Upper lobe of left lung (tissue), 6 donors: ENCODE measurements at places on chromosomes 7 and 10.

DNA sequence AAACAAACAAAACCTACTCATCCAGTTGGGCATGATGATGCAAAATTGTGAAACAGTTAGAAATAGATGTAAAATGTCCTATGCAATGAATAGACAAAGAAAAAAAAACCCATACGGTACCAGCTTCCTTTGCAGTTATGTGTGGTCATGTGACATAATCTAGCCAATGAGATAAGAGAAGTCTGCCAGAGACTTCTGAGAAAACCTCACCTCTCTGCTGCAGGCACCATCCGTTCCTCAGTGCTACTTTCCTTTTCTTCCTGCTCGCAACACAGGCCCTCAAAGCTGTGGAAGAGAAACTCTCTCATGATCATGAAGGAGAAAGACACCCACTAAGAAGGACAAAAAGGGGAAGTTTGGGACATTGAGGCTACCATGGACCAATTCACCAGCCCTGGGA, 76.8 kb upstream of the CARD11 start:
- H3K4me3 ChIP-seq, result no peak overlapping the region
- H3K4me1 ChIP-seq, result no peaks in the 10 kb centered on the region
- H3K36me3 ChIP-seq, result no peaks in the 10 kb centered on the region
- no peak for DNase-seq

GRCh38 chr10:96416643-96417042, 57.8 kb upstream of the OPALIN start:
- no peak for DNase-seq
- H3K27ac ChIP-seq, result no peak overlapping the region
- H3K4me1 ChIP-seq, result no peaks in the 10 kb centered on the region
- H3K4me3 ChIP-seq, result no peak overlapping the region

- H3K4me3 ChIP-seq, result no peak overlapping the region
- H3K4me1 ChIP-seq, result no peaks in the 10 kb centered on the region
- no peaks in the 10 kb centered on the region for H3K27me3 ChIP-seq
- H3K27ac ChIP-seq, result no peak overlapping the region
- no peak for DNase-seq
Observed at GRCh38 chr10:52400562-52400961, 86.5 kb downstream of the DKK1 start.

- H3K27ac ChIP-seq, result peak overlapping the region; percentile 61
- peaks cover 35% of the 10 kb centered on the region for H3K4me1 ChIP-seq
- peaks cover 59% of the 10 kb centered on the region for H3K36me3 ChIP-seq
Observed at GRCh38 chr7:55187701-55188491, 169.1 kb downstream of the EGFR start.

DNA sequence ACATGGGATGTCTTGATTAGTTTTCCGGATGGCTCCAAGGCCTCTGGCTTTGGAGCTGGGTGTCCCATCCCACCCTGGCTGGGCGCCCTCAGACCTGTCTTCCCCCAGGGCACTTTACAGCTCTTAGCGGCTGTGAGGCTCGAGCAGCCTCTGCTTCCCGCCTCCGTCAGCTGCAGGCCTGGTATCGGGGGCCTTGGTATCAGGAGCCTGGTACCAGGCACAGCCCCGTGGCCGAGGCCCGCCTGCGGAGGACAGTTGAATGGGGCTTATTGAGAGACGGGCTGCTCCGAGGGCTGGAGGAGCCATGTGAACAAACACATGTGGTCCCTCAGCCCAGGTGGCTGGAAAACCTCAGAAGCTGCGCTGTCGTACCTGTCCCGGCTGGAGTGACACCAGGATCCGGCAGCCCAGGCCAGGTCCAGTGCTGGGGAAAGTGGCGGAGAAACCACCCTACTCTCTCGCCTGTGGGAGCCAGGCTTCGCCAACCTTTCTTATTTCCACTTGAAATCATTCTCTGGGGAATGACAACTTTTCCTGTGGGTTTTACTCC, 23.9 kb upstream of the AP5Z1 start:
- H3K27me3 ChIP-seq, result no peaks in the 10 kb centered on the region
- no peak overlapping the region for H3K27ac ChIP-seq
- DNase-seq, result no peak
- no peak overlapping the region for H3K4me3 ChIP-seq
- peaks cover 26% of the 10 kb centered on the region for H3K4me1 ChIP-seq

DNA sequence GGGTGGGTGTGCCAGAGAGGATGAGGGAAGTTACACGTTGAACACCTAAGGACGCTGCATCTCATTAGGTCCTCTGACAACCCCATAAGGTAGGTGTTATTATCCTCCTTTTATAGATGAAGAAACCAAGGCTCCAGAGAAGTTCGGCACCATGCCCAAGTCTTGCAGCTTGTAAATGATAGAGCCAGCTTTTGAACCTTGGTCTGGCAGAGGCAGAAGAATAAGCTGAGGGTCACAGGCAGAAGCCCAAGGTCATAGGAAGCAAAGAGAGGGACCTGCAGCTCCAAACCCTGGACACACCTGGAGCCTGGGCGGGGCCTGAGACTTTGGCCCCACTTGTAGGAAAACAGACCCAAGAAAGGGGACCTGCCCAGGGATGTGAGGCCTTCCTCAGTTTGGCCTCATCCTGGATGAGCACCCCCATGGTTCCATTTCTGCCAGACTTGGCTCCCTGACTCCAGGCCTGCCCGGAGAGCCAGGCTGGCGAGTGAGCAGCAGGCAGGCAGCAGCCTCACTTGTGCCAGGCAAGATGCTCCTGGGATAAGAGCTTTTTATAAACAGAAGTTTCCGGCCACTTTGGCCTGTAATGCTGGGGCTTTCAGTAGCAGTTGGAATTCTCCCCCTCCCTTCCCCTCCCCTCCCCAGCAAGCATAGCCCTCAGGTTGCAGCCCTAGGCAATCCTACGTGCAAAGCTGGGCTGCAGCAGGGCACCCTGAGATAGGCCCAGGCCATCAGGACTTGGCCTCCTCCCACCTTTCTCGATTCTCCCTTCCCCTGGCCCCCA, 2.4 kb downstream of the KCNH2 start:
- no peaks in the 10 kb centered on the region for H3K36me3 ChIP-seq
- peaks cover 7% of the 10 kb centered on the region for H3K27me3 ChIP-seq
- no peak overlapping the region for H3K27ac ChIP-seq
- H3K4me3 ChIP-seq, result no peak overlapping the region

- peaks cover 7% of the 10 kb centered on the region for H3K4me1 ChIP-seq
- DNase-seq, result no peak
- no peak overlapping the region for H3K27ac ChIP-seq
- no peaks in the 10 kb centered on the region for H3K27me3 ChIP-seq
- H3K4me3 ChIP-seq, result no peak overlapping the region
- H3K36me3 ChIP-seq, result no peaks in the 10 kb centered on the region
Observed at GRCh38 chr10:89526358-89526757, 9.0 kb downstream of the SLC16A12 start.

GRCh38 chr7:2357165-2357564, 2.5 kb downstream of the EIF3B start:
- DNase-seq, result peak; percentile 56
- peaks cover 53% of the 10 kb centered on the region for H3K4me1 ChIP-seq
- H3K4me3 ChIP-seq, result no peak overlapping the region
- H3K27ac ChIP-seq, result peak overlapping the region; percentile 5
- H3K27me3 ChIP-seq, result no peaks in the 10 kb centered on the region

- H3K36me3 ChIP-seq, result no peaks in the 10 kb centered on the region
- H3K27me3 ChIP-seq, result no peaks in the 10 kb centered on the region
- no peak overlapping the region for H3K4me3 ChIP-seq
- peaks cover 5% of the 10 kb centered on the region for H3K4me1 ChIP-seq
- DNase-seq, result no peak
- peak overlapping the region; percentile 37 for H3K27ac ChIP-seq
Observed at GRCh38 chr10:72483471-72483870, 128.8 kb upstream of the DNAJB12 start.

DNA sequence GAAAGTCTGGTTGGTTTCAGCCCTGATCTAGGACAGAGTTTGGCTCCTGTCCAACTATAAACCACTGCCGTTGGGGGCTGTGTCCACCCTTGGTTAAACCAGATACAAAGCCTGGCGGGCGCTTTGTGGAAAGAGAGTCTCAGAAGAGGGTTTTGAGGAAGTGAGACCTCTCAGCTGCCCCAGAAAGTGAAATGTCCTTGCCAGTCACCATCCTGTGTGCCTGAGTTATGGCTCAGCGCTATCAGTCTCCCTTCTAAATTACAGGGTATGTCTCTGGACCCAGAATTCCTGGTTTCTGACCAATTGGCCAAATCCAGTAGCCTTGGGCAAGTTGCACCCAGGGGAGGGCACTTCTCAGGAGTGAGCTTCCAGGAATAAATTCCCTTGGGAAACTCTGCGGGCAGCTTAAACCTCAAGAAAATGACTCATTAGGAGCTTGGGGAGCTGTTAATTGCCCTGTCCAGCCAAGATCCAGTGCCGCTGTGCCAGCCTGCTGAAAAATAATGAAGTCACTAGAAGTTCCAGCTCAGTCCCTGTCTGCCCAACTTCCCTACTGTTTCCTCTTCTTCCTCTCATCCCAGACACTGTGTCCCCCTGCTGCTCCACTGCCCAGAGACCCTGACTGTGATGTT, 66.7 kb upstream of the PDZD8 start:
- no peaks in the 10 kb centered on the region for H3K27me3 ChIP-seq
- peaks cover 3% of the 10 kb centered on the region for H3K4me1 ChIP-seq
- no peaks in the 10 kb centered on the region for H3K36me3 ChIP-seq
- no peak overlapping the region for H3K27ac ChIP-seq

GRCh38 chr7:157406971-157407370, 70.2 kb downstream of the DNAJB6 start:
- H3K4me1 ChIP-seq, result no peaks in the 10 kb centered on the region
- no peak for DNase-seq
- no peak overlapping the region for H3K27ac ChIP-seq
- peaks cover 60% of the 10 kb centered on the region for H3K36me3 ChIP-seq

DNA sequence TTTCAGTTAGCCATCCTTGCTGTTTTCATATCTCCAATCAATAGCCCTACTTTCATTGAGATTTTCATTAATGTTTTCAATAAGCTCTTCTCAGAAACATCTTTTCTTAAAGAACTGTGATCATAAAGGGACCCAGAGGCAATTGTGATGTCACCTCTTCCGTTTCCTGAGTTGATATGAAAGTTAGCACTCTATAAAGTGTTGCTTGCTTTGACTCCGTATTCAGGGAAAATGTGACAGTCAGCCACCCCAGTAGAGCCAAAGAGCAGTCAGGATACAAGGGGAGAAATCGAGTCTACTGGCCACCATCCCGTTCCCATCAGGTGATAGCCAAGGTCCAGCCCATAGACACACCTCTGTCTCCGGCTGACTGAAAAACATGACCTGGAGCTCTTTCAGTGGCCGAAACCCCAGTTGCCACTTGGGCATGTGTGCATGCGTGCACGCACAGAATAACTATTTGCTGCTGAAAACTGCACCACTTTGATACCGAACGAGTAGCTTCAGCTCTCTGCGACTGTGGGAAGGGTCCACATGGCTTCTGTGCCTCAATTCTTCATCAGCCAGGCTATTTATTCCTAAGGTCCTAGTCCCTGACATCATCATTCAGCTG, 291.4 kb downstream of the USP6NL start:
- peaks cover 24% of the 10 kb centered on the region for H3K36me3 ChIP-seq
- no peak overlapping the region for H3K27ac ChIP-seq
- no peak for DNase-seq
- no peaks in the 10 kb centered on the region for H3K27me3 ChIP-seq
- H3K4me3 ChIP-seq, result no peak overlapping the region
- no peaks in the 10 kb centered on the region for H3K4me1 ChIP-seq

GRCh38 chr10:11682267-11682683, 59.9 kb upstream of the ECHDC3 start:
- H3K27ac ChIP-seq, result no peak overlapping the region
- H3K4me3 ChIP-seq, result no peak overlapping the region
- no peaks in the 10 kb centered on the region for H3K27me3 ChIP-seq
- no peak for DNase-seq
- H3K36me3 ChIP-seq, result no peaks in the 10 kb centered on the region

GRCh38 chr10:90709727-90710126, 148.1 kb downstream of the HTR7 start:
- H3K4me1 ChIP-seq, result no peaks in the 10 kb centered on the region
- H3K36me3 ChIP-seq, result no peaks in the 10 kb centered on the region
- H3K27me3 ChIP-seq, result no peaks in the 10 kb centered on the region
- no peak overlapping the region for H3K27ac ChIP-seq
- no peak for DNase-seq

GRCh38 chr10:124160943-124161582, 67.7 kb upstream of the CHST15 start:
- no peak overlapping the region for H3K27ac ChIP-seq
- peaks cover 9% of the 10 kb centered on the region for H3K4me1 ChIP-seq
- no peaks in the 10 kb centered on the region for H3K27me3 ChIP-seq
- no peak for DNase-seq

- H3K27ac ChIP-seq, result no peak overlapping the region
- DNase-seq, result peak; percentile 68
- H3K27me3 ChIP-seq, result no peaks in the 10 kb centered on the region
Observed at GRCh38 chr7:128885370-128886187, 22.9 kb downstream of the ATP6V1F start.

GRCh38 chr7:95490231-95490762, 4.6 kb downstream of the ASB4 start:
- no peaks in the 10 kb centered on the region for H3K36me3 ChIP-seq
- no peak for DNase-seq
- no peak overlapping the region for H3K4me3 ChIP-seq
- H3K27me3 ChIP-seq, result no peaks in the 10 kb centered on the region
- H3K27ac ChIP-seq, result no peak overlapping the region

GRCh38 chr10:59817773-59818172, 64.5 kb upstream of the MRLN start:
- no peak overlapping the region for H3K27ac ChIP-seq
- peaks cover 15% of the 10 kb centered on the region for H3K36me3 ChIP-seq
- H3K27me3 ChIP-seq, result no peaks in the 10 kb centered on the region

- no peak overlapping the region for H3K27ac ChIP-seq
- no peaks in the 10 kb centered on the region for H3K36me3 ChIP-seq
- DNase-seq, result no peak
- H3K27me3 ChIP-seq, result no peaks in the 10 kb centered on the region
Observed at GRCh38 chr10:37234692-37235091, 109.3 kb downstream of the ANKRD30A start.

- H3K4me1 ChIP-seq, result peaks cover 28% of the 10 kb centered on the region
- DNase-seq, result no peak
- H3K27me3 ChIP-seq, result no peaks in the 10 kb centered on the region
- peak overlapping the region; percentile 68 for H3K4me3 ChIP-seq
- H3K27ac ChIP-seq, result peak overlapping the region; percentile 95
Observed at GRCh38 chr10:986881-987619, 1.2 kb upstream of the GTPBP4 start.

GRCh38 chr7:111199643-111200042, 108.7 kb downstream of the LRRN3 start:
- DNase-seq, result no peak
- no peaks in the 10 kb centered on the region for H3K4me1 ChIP-seq
- H3K27ac ChIP-seq, result no peak overlapping the region
- no peaks in the 10 kb centered on the region for H3K36me3 ChIP-seq
- no peak overlapping the region for H3K4me3 ChIP-seq

- peak overlapping the region; percentile 99 for H3K27ac ChIP-seq
- peaks cover under 1% of the 10 kb centered on the region for H3K4me1 ChIP-seq
- no peak for DNase-seq
- no peaks in the 10 kb centered on the region for H3K27me3 ChIP-seq
- H3K36me3 ChIP-seq, result no peaks in the 10 kb centered on the region
- H3K4me3 ChIP-seq, result peak overlapping the region; percentile 97
Observed at GRCh38 chr10:102641402-102641801, 2.9 kb upstream of the TRIM8 start.

GRCh38 chr10:126459878-126460481, 71.7 kb upstream of the ADAM12 start:
- no peaks in the 10 kb centered on the region for H3K36me3 ChIP-seq
- H3K4me1 ChIP-seq, result no peaks in the 10 kb centered on the region
- H3K27ac ChIP-seq, result no peak overlapping the region
- DNase-seq, result peak; percentile 57

GRCh38 chr10:14389981-14390590, 59.4 kb upstream of the FRMD4A start:
- no peak overlapping the region for H3K27ac ChIP-seq
- H3K4me1 ChIP-seq, result no peaks in the 10 kb centered on the region
- no peaks in the 10 kb centered on the region for H3K27me3 ChIP-seq
- no peak for DNase-seq
- H3K4me3 ChIP-seq, result no peak overlapping the region
